ENCODE measurements at places on chromosomes 6 and 20.

- no peak for DNase-seq
Measured at GRCh38 chr6:29953686-29954085, 11.4 kb downstream of the HLA-A start.

- no peak for DNase-seq
Measured at GRCh38 chr6:130593948-130594347, 228.1 kb downstream of the TMEM200A start.

- no peak for DNase-seq
Measured at GRCh38 chr20:5413394-5413793, 96.6 kb upstream of the PROKR2 start.

DNA sequence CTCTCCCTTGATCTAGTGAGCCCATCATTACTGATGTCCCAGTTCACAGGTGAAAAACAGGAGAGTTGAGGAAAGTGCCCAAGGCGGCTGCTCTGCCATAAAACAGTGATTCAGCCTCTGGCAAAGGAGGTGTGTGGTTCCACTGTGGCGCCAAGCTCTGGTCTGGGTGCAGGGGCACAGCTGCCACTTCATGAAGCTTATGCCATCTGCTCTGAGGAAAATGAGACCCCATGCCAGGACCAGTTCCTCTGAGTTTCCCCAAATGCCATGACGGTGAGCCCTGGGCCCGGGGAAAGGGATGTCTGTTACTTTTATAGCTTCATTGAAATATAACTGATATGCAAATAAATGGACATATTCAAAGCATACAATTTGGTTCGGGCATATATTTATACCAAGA lies 33.7 kb upstream of the ZBP1 start:
- DNase-seq: no peak

DNA sequence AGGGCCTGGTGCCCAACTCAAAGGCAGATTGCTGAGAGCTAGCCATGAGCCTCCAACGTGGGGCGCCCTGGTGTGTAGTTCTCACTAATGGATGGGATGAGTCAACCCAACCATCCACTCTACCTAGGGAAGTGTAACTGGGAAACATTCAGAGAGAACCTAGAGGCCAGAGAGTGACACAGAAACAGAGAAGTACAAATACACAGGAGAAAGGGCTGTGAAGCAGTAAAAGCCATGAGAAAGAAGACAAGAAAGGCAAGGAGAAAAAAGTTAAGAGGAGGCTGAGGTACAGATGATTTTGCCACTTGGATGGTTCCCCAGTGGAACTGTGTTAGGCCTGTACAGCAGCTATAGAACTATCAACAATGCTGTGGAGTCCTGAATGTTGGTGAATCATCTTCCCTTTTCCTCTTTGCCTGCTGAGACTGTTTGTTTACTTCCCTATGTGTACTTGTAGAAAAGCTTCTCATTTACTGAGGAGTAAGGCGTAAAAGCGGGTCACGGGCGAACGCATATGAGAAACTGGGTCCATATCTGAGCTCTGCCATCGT lies 39.0 kb downstream of the MAN1A1 start:
- no peak for DNase-seq

DNA sequence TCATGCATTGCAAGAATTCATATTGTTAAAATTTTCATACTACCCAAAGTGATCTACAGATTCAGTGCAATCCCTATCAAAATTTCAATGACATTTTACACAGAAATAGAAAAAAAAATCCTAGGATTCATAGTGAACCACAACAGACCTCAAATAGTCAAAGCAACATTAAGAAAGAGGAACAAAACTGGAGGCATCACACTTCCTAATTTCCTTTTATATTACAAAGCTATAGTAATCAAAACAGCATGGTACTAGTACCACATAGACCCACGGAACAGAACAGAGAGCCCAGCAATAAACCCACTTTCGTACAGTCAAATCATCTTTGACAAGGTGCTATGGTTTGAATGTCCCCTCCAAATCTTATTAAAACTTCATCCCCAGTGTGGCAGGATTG lies 39.7 kb downstream of the NTSR1 start:
- DNase-seq: no peak

DNA sequence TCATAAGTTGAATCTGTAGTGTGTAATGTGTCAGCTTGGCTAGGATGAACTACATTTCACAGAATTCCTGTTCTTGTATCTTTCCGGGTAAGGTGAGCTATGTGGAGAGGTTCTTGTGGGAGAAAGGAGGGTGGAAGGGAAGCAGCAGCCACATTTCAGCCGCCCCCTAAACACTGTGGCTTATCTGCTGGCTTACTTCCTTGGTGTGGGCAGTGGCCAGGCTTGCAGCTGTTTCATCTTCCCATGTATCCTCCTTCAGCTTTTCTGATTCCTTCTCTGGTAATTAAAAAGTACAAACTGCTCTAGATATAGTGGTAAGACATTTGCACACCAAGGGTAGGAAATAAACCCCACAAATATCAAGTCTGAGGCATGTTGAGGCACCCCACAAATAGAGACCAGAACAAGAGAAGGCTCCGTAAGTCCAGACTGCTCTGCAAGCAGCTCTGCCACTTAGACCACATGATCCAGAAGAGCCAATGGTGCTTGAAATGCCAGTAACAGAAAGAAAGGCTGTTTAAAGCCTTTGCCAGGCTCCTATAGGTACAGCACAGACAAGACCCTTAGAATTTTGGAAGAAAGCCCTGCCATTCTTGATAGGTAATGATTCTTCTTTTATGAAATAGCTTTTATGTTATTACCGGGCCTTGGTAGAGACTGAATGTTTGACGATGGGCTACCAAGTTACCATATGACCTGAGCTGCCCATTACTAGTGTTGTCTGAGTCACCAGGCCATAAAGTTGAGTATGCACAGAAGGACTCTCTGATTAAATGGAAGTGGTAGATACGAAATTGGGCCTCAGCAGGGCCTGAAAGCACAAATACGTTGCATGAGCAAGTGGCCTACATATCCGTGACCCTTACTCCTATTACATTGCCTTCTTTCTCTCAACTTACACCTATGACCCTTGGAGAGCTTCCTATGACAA lies 215.0 kb upstream of the SGK1 start:
- DNase-seq: no peak

DNA sequence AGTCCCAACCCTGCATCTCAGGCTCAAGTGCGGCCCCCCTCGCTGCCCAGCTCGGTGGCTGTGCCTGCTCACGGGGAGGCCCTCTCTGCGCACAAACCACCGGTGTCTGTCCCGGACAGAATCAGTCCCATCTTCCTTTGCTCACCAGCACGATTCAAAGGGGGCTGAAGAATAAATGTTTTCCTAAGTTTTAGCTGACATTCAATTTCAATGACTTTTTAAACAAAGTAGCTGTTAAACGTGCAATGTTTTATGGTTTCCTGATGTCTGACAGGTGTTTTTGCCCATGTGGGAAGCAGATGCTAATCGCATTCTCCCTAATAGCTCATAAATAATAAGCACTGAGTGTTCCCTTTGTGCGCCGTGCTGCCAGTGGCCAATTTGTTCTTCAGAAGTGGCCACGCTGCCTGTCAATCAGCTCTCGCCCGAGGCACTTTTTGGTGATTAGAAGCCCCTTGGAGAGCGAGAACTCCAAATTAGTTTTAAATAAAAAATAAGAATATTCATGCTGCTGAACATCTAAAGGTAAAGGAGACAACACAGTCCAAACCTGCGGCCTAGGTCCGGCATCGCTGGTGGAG lies 26.3 kb downstream of the BHLHE23 start:
- DNase-seq: no peak
